ENCODE measurements at places on chromosomes 6 and 20. TPM values are rescaled to one million over a fixed set of nuclear protein-coding genes. Genes with fewer than 3 reads are reported as not detected.

The LAMA2 gene
- 73.1 TPM for total RNA-seq

The ANKRD6 gene
- total RNA-seq, result 29.4 TPM

The AKAP7 gene
- total RNA-seq, result 25.0 TPM

DNA sequence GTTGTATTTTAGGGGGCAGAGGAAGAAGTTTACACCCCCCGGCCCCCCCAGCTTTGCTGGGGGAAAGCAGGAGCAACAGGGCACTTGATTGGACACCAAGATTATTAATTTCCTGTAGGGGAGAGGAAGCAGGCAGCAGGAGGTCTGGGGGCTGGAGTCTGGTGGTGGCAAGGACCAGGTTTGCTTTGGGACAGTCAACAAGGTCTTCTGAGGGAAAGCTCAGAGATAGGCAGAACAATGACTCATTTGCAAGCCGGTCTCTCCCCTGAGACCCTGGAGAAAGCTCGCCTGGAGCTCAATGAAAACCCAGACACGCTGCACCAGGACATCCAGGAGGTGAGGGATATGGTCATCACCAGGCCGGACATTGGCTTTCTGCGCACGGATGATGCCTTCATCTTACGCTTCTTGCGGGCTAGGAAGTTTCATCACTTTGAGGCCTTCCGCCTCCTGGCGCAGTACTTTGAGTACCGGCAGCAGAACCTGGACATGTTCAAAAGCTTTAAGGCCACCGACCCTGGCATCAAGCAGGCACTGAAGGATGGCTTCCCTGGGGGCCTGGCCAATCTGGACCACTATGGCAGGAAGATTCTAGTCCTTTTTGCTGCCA, 1.6 kb downstream of the CLVS2 start:
- no peak overlapping the region for H3K27ac ChIP-seq
- no peak for DNase-seq
- no peaks in the 10 kb centered on the region for H3K27me3 ChIP-seq
- H3K4me3 ChIP-seq, result no peak overlapping the region

GRCh38 chr6:113406048-113406695, 451.0 kb upstream of the MARCKS start:
- no peaks in the 10 kb centered on the region for H3K36me3 ChIP-seq
- no peak overlapping the region for H3K4me3 ChIP-seq
- no peak overlapping the region for H3K27ac ChIP-seq
- H3K4me1 ChIP-seq, result peaks cover 7% of the 10 kb centered on the region

GRCh38 chr6:48016020-48016755, 94.8 kb downstream of the PTCHD4 start:
- H3K27me3 ChIP-seq, result no peaks in the 10 kb centered on the region
- no peaks in the 10 kb centered on the region for H3K36me3 ChIP-seq
- H3K4me1 ChIP-seq, result no peaks in the 10 kb centered on the region
- no peak for DNase-seq
- no peak overlapping the region for H3K4me3 ChIP-seq

DNA sequence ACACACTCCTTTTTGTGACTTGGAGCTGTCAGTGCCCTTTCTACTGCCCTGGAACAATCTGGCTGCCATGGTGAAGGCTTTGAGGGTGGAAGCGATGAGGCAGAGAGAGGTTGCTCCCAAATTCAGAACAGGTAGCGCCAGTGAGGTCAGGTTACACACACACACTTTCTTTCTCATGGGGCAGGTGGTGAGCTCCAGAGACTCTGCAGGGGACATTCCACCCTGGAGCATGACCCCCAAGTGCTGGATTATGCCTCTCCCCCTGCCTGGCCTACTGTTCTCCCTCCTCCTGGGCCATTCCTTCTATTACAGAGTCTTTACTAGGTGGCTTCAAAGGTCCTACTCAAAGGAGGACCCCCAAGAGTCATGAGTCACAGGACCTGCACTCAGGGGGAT, 98.0 kb downstream of the EYA2 start:
- H3K4me1 ChIP-seq, result no peaks in the 10 kb centered on the region
- H3K27ac ChIP-seq, result no peak overlapping the region
- no peaks in the 10 kb centered on the region for H3K36me3 ChIP-seq
- no peak for DNase-seq
- H3K27me3 ChIP-seq, result peaks cover 6% of the 10 kb centered on the region

DNA sequence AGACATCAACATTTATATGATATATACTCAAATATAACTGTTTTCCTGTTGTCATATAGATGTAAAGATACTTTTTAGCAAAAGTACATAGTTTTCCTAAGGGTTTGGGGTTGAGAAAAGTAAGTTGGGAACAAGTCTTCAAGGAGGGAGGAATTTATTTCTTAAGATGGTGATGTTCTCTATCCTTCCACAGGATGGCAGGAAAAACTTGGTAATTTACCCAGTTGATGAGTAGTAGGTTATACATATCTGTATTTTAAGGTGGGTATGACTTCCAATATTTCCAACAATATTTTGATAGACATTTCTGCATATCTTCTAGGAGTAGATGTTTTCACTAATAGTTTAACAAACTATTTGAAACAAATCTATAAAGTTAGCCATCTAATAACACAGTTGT, 254.4 kb downstream of the RIMS1 start:
- no peaks in the 10 kb centered on the region for H3K27me3 ChIP-seq
- H3K27ac ChIP-seq, result no peak overlapping the region
- H3K36me3 ChIP-seq, result no peaks in the 10 kb centered on the region
- DNase-seq, result no peak
- H3K4me1 ChIP-seq, result no peaks in the 10 kb centered on the region
